NCI-H1092 treated with DMSO at 0.1 percent for 48 hours (cell line): ENCODE measurements at places on chromosomes 7 and 10.

- DNase-seq: no peak
Observed at GRCh38 chr10:112847778-112848177, 102.3 kb upstream of the TCF7L2 start.

DNA sequence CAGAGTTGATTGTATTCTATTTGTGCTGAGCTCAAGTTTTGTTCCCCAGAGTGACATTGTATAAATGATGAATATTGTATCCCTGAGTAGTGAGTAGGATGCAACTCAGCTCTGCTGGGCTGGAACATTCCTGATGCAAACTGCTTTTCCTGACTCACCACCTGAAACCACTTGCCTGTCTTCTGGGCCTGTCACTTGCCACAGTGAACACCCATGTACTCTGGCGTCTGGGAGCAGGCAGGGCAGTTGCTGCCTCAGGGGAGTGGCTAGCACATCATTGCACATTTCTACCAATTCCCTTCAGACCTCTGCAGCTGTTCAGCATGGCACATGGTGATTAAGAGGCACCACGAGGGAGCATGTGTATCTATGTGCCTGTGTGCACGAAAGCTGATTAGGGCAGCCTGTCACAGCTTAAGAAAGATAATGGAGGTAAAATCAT, 157.3 kb downstream of the SND1 start:
- DNase-seq: no peak

- no peak for DNase-seq
Observed at GRCh38 chr7:129493555-129493954, 8.8 kb upstream of the SMKR1 start.

GRCh38 chr10:70135046-70135445, 2.4 kb upstream of the AIFM2 start:
- DNase-seq: no peak

GRCh38 chr10:60726257-60726656, 52.0 kb upstream of the CDK1 start:
- DNase-seq: no peak

DNA sequence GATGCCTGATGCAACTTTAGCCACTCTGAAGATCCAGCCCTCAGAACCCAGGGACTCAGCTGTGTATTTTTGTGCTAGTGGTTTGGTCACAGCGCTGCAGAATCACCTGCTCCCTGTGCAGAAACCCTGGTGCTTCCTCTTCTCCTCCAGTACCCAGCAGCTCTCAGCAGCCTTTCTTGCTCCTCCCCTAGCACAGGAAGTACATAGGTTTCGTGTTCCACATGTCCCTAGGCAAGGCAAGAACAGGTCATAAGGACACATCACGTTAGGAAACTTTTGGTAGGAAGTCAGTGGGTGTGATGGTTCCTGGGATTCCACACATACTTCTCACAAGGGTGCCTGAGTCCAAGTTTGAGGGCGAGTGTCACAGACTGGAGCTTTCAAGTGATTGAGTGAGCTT, 167.9 kb upstream of the PRSS1 start:
- no peak for DNase-seq

GRCh38 chr7:146262527-146262926, 145.9 kb downstream of the CNTNAP2 start:
- DNase-seq: no peak
